ENCODE measurements at places on chromosomes 3 and 15. TPM values are rescaled to one million over a fixed set of nuclear protein-coding genes. Genes with fewer than 3 reads are reported as not detected.

The ARHGAP31 gene
- total RNA-seq, result 0.52 TPM

The SUSD5 gene
- 0.93 TPM for total RNA-seq

DNA sequence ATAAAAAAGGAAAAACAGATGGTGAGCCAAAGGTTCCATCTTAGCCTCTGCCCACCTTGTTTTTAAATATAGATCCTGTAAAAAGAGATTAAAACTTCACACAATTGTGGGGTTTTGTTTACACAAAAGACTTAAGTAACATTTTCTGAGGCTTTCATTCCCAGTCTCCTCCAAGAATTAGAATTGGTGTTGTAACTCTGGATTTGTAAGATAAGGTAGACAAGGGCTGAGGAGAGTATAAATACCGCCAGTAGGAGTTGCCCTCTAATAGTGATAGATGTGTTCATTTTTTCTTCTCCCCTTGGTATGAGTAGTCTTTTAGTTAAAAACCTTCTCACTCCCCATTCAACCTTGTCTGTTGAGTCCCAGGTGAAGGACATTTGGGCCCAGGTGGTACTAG, 8.5 kb downstream of the MINDY2 start:
- DNase-seq, result no peak

The CHRNA5 gene
- total RNA-seq, result 34.9 TPM

DNA sequence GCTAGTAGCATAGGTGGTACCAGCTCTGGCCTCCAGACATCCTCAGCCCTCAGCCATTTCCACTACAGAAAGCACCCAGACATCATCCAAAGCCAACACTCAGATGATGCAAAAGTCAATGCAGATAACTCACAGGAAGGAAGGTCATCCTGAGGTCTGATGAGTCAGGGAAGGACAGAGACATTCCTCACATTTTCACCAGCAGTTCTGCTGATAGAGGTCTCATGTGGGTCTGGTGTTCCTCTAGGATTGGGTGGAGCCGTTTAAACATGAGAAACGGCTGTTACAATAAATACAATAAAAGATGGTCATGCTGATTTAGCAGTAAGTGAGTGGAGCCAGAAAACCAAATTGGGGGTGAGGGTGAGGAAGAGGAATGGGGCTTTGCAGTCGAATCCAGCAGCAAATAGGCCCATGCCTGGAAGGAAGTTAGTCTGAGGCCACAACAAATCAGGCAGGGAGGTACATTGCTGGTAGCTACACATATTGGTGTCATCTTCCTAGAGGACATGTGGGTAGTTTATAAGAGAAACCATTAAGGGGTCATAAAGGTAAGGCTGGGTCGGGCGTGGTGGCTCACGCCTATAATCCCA, 33.3 kb upstream of the FLNB start:
- DNase-seq, result no peak

The DUOX1 gene
- 1.2 TPM for total RNA-seq

GRCh38 chr15:71186267-71186666, 71.0 kb downstream of the THSD4 start:
- no peak for DNase-seq

DNA sequence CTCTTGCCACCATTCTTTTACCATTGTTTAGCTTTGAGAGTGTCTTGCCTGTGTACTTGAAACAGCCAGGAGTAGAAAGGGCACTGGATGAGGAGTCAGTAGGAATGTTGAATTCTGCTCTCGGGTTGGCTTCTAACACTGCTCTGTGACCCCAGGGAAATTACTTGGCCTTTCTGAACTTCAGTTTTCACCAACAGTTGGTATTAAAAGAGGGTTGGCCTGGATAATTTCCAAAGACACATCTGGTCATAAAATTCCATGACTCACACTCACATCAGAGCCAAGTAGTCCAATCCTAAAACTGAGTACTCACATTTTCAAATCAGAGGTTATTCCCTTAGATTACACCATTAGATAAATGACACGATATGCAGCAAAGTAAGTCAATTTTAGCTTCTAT, 141.6 kb downstream of the ECT2 start:
- no peak for DNase-seq

GRCh38 chr15:75109736-75110130, 86.3 kb downstream of the PPCDC start:
- DNase-seq, result no peak

The ARL14 gene
- total RNA-seq, result 104 TPM

DNA sequence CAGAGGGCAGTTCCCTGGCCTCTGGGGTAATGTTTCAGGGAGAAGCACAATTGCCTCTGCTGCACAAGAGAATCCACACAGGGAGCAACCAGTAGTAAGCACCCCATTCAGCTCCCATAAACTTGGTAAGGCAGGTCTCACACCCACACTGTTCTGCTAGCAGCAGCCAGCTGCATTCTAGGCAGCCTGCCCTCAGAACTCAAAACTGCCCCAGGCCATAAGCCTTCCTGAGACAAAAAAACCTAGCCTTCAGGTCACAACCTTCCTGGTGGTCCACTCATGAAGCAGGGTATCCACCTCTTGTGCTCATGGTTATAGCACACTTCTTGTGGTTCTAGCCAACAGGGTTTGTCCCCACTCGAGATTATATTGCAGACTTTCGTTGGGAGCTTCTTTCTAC, 33.7 kb upstream of the ABI3BP start:
- no peak for DNase-seq

DNA sequence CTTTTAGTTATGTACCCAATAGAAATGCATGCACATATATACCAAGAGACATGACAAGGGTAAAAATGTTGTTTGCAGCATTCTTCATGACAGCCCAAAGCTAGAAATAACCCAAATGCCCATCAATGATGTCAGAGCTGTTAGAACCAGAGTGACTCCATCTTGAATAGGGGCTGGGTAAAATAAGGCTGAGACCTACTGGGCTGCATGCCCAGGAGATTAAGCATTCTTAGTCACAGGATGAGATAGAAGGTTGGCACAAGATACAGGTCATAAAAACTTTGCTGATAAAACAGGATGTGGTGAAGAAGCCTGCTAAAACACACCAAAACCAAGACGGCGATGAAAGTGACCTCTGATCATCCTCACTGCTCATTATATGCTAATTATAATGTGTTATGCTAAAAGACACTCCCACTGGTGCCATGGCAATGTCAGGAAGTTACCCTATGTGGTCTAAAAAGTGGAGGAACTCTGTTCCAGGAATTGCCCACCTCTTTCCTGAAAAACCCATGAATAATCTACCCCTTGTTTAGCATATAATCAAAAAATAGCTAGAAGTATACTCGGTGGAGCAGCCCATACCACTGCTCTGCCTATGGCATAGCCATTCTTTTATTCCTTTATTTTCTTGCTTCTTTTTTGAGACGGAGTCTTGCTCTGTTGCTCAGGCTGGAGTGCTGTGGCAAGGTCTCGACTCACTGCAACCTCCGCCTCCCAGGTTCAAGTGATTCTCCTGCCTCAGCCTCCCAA, 32.9 kb downstream of the ZBTB11 start:
- no peak for DNase-seq

GRCh38 chr3:6250167-6250566, 610.7 kb upstream of the GRM7 start:
- no peak for DNase-seq

- DNase-seq, result peak; percentile 69
Measured at GRCh38 chr3:177358091-177358976, 161.1 kb upstream of the TBL1XR1 start.

GRCh38 chr3:52685285-52685708, 416 bp downstream of the PBRM1 start:
- peak; percentile 88 for DNase-seq

- DNase-seq, result no peak
Measured at GRCh38 chr15:75114796-75115195, 86.9 kb upstream of the C15orf39 start.

- DNase-seq, result no peak
Measured at GRCh38 chr3:4795905-4796304, 183.3 kb upstream of the BHLHE40 start.

The HDGFL3 gene
- 69.4 TPM for total RNA-seq

The TMEM108 gene
- total RNA-seq, result not detected

The FGD5 gene
- not detected for total RNA-seq

The SAMMSON gene
- total RNA-seq, result not detected

- no peak for DNase-seq
Measured at GRCh38 chr3:10917176-10917575, 75.4 kb upstream of the SLC6A1 start.

DNA sequence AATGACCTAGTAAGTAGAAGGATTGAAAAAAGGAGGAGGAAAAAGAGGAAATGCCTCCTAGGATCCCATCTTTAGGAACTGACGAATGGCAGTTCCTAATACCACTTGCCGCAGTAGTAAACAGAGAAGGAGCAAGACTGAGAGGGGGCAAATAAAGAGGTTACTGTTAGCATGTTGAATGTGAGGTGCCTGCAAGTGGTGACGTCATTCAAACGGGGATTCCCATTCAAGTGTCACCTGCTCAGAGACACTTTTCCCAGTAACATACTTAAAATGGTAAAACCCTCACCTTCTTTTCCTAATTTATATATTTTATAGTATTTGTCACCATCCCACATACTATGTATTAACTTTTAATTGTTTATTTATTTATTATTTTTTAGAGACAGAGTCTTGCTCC, 178.9 kb downstream of the IL5RA start:
- DNase-seq, result no peak

GRCh38 chr3:143567823-143568222, 280.4 kb downstream of the SLC9A9 start:
- no peak for DNase-seq

DNA sequence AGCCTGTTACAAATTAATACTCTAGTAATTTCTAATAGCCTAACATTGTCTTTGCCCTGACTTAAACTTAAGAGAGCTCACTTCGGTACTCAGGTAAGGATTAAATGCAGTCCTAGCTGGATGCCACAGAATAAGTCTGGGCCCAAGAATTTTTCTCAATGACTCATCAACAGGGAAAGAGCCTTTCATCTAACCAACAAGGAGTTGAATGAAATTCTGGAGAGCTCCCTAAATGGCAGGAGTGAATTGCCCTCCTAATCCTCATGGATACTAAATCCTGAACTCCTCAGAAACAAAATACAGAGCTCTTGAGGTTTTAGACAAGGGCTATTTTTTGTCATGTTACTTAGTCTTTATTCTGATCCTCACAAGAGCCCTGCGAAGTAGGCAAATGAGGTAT, 159.5 kb downstream of the PLCH1 start:
- no peak for DNase-seq

- no peak for DNase-seq
Measured at GRCh38 chr15:85780225-85780985, 14.3 kb downstream of the KLHL25 start.

The ATP13A4 gene
- 31.9 TPM for total RNA-seq

DNA sequence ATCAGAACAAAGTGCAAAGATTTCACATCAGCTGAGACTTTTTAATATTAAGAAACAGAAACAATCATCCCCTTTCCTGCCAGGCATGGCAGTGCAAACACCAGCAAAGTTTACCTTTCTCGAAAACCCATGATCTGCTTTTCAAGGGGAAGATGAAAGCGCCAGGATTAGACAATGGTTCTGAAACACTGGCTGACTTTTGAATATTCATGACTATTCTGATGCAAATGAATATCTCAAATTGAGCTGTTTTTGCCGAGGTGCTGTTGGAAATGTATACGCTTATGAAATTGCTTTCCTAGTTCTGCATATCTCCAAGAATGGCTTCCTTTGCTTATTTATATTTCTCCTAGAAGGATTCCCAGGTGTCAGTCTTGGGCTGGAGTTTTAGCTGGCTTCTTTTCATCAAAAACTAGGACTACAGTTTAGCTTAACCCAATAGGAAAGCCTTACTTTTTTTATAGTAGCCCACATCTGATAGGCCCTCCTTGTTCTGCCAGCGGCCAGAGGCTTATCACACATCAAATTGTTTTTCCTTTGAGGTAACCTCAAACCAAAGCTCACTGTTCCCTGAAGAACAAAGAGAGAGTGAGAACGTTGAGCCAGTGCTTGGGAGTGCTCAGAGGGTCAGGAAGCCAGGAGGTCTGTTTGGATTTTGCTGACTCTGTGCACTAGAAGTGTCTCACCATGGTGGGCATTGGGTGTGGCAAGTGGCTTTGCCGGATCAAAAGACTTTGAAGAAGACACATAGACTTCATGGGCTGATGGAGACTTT, 74.0 kb upstream of the PLCL2 start:
- no peak for DNase-seq

- no peak for DNase-seq
Measured at GRCh38 chr3:88167704-88168103, 17.9 kb downstream of the C3orf38 start.

GRCh38 chr3:57796261-57796660, 40.2 kb downstream of the SLMAP start:
- DNase-seq, result no peak

DNA sequence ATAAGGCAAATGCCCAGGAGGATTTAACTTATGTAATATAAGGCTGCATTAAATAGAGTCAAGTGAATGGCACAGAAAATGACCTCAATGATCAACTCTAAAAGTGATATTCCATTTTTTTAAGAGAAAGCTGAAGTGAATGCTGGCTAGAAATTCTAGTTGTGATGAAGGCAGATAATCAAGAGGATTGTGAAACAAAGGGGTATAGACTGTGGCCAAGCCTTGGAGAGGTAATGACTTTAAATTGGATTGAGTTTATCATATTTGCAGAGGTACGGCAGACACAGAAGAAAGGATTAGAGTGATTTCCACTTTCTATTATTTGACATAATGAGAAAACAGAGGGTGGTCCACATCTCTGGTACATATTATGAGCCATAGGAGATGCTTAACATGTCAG, 269.2 kb downstream of the MECOM start:
- DNase-seq, result no peak

GRCh38 chr3:161851941-161852566, 355.4 kb downstream of the OTOL1 start:
- peak; percentile 87 for DNase-seq

The TMCO5A gene
- not detected for total RNA-seq

DNA sequence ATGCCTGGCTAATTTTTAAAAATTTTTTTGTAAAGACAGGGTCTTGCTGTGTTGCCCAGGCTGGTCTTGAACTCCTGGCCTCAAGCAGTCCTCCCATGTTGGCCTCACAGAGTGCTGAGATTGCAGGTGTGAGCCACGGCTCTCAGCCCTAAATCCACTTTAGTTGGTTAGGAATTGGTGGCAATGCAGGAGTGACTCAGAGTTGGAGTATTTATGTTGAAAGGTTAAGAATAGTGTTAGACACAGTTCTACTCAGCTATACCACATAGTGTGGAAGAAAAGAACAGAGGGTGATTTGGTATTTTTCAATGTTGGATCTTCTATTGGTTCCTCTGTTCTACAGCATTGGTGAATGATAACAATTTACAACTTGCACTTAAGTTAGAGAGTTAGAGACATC, 7.6 kb downstream of the ZNF639 start:
- no peak for DNase-seq

DNA sequence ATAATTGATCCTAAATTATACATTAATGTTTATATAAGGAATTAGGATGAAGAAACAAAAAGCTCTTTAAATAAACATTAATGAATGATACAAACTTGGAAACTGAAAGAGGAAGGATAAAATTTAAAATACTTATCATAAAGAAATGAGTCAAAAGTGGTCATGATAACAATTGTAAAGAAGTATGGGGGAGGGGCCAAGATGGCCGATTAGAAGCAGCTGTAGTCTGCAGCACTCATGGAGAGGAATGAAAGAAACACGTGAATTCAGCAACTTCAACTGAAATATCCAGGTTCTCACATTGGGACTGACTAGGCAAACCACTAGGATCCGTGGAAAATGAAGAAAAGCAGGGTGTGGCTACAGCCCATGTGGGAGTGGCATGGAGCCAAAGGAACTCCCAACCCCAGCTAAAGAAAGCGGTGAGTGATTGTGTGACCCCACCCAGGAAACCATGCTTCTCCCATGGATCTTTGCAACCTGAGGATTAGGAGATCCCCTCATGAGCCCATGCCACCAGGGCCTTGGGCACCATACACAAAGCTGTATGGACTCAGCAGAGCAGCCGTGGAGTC, 13.1 kb upstream of the CP start:
- no peak for DNase-seq

- no peak for DNase-seq
Measured at GRCh38 chr3:6039971-6040370, 820.9 kb upstream of the GRM7 start.
